ENCODE measurements at places on chromosomes 16 and 17. TPM values are rescaled to one million over a fixed set of nuclear protein-coding genes. Genes with fewer than 3 reads are reported as not detected.
A peak's percentile ranks its signal among the peaks of the same experiment; 100 is the strongest.

DNA sequence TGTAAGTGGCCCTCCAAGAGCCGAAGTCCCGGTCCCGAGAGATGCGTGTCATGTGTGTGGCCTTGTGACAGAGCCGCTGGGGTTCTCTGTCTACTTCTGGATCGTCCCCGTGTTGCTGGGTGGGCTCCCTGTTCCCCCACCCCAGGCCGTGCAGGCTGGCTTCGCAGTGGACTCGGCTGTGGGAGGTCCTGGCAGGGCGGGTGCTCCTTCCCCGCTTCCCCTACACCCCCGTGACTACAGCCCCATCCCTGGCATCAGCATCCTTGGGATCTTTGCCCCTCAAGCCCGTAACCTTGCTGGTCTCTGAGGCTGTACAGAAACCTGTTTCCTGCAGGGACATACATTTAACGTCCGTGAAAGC, 136.3 kb downstream of the BANP start:
- peaks cover 2% of the 10 kb centered on the region for H3K27me3 ChIP-seq
- no peak overlapping the region for H3K27ac ChIP-seq
- H3K36me3 ChIP-seq, result no peaks in the 10 kb centered on the region
- no peaks in the 10 kb centered on the region for H3K4me1 ChIP-seq
- H3K4me3 ChIP-seq, result no peak overlapping the region

GRCh38 chr17:57756951-57757350, 11.9 kb upstream of the CCDC182 start:
- DNase-seq, result no peak
- no peaks in the 10 kb centered on the region for H3K27me3 ChIP-seq
- H3K27ac ChIP-seq, result no peak overlapping the region
- H3K4me1 ChIP-seq, result no peaks in the 10 kb centered on the region
- no peaks in the 10 kb centered on the region for H3K36me3 ChIP-seq
- H3K4me3 ChIP-seq, result no peak overlapping the region

GRCh38 chr17:16407911-16408588, 7.3 kb upstream of the TRPV2 start:
- peak; percentile 52 for DNase-seq

Gene IRX6
- total RNA-seq, result 2.8 TPM

- no peaks in the 10 kb centered on the region for H3K27me3 ChIP-seq
- no peak overlapping the region for H3K27ac ChIP-seq
- H3K4me3 ChIP-seq, result peak overlapping the region; percentile 70
- no peaks in the 10 kb centered on the region for H3K36me3 ChIP-seq
- peak; percentile 60 for DNase-seq
These were observed 13.4 kb upstream of the SULT1A1 start for GRCh38 chr16:28623172-28623711.

Gene NOMO2
- 37.3 TPM for total RNA-seq

Gene ZG16B
- 0.85 TPM for total RNA-seq

DNA sequence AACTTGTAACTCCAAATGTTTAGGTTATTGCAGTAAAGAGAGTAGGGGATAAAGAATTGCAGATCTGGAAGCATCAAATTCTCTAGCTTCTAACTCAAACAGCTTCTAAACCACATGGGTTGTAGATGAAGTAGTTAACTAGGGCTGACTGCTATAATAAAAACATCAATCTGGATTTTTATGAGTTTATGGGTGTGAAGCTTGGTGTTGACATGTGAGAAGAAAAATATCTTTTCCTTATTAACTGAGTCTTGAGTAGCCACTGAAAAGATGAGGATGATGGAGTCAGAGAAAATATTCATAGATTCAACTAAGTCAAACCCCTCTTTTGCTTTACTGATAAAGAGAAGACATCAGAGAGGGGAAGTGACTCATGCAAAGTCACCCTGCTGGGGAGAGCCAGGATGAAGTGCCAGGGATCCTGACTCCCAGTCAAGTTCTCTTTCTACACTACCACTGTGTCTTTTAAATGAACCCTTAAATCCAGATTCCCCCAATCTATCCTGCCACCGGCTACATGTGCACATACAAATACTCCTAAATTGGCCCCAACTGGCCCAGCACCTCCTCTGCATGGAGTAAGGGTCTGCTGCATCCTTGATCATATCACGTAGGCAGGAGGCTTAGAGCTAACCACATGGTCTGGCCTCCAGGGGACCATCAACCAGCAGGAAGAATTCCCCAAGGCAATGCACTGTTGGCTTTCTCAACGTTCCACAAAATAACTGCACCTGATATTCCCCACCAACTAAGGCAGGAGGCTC, 264.0 kb upstream of the CCL2 start:
- no peak overlapping the region for H3K4me3 ChIP-seq
- H3K4me1 ChIP-seq, result no peaks in the 10 kb centered on the region
- no peak for DNase-seq

- H3K4me3 ChIP-seq, result no peak overlapping the region
- no peaks in the 10 kb centered on the region for H3K36me3 ChIP-seq
- no peak overlapping the region for H3K27ac ChIP-seq
- DNase-seq, result no peak
- H3K27me3 ChIP-seq, result peaks cover 83% of the 10 kb centered on the region
These were observed 20.2 kb downstream of the ENPP7 start for GRCh38 chr17:79750650-79751545.

GRCh38 chr16:86934581-86935375, 356.4 kb downstream of the FOXL1 start:
- no peaks in the 10 kb centered on the region for H3K36me3 ChIP-seq
- DNase-seq, result no peak

- H3K4me3 ChIP-seq, result no peak overlapping the region
- peaks cover 6% of the 10 kb centered on the region for H3K4me1 ChIP-seq
- H3K36me3 ChIP-seq, result peaks cover 10% of the 10 kb centered on the region
- H3K27me3 ChIP-seq, result no peaks in the 10 kb centered on the region
- DNase-seq, result no peak
These were observed 19.9 kb downstream of the ERAL1 start for GRCh38 chr17:28874750-28875149.

All from thymus (tissue), 14 donors.